RWPE2 (cell line): ENCODE measurements at places on chromosomes 2 and 18.

- no peak for DNase-seq
These were observed 128.4 kb downstream of the LPIN1 start for GRCh38 chr2:11874861-11875260.

GRCh38 chr18:61735564-61736102 lies 157.2 kb downstream of the RNF152 start:
- no peak for DNase-seq

DNA sequence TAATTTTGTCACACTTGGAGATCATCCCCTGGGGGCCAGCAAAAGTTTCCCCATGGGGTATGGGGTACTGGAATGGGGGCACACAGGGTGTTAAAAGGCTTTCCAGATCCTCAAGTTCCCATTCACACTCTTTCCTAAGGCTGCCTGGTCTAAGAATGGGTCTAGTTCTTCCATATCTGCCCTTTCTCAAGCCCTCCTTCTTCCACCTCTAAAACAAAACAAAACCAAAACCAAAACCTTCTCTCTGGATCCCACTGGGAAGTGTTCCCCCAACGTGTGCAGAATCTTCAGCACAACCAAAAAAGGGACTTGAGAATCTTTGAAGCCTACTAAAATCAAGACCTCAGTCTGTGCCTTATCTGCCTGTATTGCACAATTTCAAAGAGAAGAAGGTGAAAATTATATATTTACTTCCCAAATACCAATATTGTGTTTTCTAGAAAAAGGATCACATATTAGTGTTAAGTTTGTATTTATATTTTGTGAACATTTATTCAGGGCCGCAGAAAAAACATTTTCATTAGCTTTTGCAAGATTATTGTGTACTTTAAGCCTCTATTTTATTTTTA lies 207.2 kb upstream of the TCF4 start:
- DNase-seq = no peak

- no peak for DNase-seq
These were observed 1387.2 kb downstream of the SUCLG1 start for GRCh38 chr2:83071914-83072313.

DNA sequence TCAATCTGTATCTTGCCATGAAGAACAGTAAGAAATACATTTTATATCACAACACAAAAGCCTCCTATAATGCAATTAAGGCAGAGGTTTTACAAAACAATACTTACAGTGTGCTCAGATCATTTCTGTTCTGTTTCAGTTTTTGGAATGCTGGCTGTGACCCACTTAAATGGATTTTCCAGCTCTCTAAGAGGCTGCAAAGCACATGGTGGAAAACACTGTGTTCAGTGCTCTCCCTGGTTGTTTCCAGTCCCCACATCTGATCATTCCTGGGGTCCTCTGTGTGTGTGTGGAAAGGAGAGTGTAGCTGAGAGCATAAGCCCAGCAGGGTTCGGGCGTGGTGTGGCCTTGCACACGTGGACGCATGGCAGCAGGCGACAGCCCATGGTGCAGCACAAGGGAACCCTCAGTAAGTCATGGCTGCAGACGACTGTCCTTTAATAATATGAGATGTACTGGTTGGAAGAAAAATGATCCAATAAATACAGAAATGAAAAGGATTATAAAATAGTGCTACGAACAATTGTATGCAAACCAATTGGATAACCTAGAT lies 95.6 kb downstream of the FAM210A start:
- DNase-seq = no peak

DNA sequence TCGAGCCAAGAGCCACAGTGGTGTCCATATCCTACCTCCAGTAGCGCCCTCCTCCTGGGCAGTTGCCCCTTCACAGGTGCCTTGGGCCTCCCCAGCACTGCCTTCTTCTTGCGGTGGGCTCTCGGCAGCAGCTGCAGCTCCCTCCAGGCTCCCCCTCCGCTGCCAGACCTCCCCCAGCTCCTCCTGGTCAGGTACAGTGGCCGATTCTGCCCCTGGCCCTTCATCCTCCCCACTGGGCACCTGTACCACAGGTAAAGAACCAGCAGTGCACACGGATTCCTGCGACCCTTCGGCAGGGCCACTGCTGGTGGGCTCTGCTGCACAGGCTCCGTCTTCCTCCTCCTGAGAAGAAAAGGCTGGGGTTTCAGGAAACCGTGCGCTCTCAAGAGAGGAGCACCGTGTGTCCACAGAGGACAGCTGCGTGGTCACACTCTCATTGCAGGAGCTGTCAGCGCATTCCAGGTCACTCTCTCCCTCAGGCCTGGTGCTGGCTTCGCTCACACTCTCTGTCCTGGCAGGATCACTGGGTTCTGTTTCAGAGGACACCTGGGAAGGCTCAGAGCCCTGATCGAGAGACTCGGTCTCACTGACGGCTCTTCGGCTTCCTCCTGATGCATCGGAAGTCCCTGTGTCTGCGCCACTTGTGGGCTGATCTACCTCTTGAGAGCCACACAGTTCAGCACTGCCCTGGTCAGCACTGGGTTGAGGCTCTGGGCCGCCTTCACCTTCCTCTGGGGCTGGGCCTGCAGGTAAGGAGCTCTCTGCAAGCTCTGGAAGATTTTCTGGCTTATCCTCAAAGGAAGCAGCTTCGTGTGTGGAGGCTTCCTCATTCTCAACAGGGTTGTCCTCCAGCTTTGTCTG lies 147.4 kb upstream of the STK17B start:
- no peak for DNase-seq
